ENCODE measurements at places on chromosomes 7 and 10.

DNA sequence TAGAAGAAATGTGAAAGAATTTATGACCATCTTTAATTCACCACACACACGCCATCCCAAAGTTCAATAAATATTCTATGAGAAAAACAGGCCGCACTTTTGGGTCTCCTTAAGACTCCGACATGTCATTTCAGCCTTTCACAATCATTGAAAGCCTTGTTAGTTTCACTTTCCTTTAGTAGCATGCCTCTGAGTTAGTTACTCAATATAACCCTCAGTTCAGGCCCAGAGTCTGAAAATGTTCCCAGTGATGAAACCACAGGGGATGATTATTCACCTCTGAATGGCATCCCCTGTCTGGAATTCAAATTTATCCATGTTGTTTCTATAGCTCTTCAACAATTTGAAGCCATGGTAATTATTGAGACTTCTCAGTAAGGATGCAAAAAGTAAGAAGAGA, 278.1 kb upstream of the NRP1 start:
- DNase-seq, result peak; percentile 59

DNA sequence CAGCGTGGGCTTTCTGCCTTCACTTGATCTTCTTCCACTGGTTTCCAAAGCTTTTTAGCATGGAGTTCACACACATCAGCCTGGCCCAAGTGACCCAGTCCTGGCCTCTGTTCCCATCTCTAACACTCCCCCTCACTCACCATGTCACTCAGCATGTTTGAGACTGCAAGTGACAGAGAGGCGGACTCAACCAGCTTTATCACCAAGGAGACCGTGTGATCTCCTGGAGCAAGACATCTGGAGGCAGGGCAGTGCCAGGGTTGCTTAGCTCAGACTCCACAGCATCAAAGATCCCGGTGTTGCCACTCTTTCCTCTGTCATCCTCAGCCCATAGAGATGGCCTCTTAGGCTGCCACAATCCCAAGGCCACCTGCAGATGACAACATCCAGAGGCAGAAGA, 39.4 kb downstream of the FAM241B start:
- DNase-seq, result no peak

GRCh38 chr7:94649450-94649849, 6.5 kb downstream of the SGCE start:
- DNase-seq, result no peak

DNA sequence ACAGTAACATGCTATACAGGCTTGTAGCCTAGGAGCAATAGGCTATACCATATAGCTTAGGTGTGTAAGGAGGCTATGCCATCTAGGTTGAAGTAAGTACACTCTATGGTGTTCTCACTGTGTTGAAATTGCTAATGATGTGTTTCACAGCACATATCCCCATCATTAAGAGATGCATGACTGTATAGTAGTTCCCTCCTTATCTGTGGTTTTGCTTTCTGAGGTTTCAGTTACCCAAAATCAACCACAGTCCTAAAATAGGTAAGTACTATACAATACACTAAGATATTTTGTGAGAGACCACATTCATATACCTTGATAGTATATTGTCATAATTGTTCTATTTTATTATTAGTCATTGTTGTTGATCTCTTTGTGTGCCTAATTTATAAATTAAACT, 12.7 kb downstream of the FZD1 start:
- no peak for DNase-seq

DNA sequence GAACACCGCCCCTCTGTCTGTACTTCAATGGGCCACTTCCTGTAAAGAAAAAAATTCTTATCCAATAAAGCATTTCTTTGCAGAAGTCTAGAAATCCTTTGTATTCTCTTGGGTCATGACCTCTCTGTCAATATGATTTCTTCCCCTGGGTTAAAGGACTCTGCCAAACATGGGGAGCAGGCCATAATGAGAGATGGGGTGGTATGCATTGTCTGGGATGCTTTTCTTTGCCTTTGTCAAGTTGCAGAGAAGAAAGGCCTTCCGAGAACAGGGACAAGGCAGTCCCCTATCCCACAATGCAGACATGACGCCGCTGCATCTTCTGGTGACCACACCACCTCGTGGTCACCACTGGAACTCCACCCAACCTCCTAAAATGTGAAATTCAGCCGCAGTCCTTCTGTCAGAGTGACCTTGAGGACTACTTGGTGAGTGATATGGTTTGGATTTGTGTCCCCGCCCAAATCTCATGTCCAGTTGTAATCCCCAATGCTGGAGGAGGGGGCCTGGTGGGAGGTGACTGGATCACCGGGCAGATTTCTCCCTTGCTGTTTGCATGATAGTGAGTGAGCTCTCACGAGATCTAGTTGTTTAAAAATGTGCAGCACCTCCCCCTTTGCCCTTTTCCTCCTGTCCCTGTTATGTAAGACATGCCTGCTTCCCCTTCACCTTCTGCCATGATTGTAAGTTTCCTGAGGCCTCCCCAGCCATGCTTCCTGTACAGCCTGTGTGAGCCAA, 15.2 kb upstream of the FRMPD2 start:
- peak; percentile 56 for DNase-seq

- peak; percentile 53 for DNase-seq
These were observed 64.3 kb downstream of the HOXA1 start for GRCh38 chr7:27031289-27032172.
